ENCODE measurements at places on chromosomes 3 and 15. TPM values are rescaled to one million over a fixed set of nuclear protein-coding genes. Genes with fewer than 3 reads are reported as not detected.
A peak's percentile ranks its signal among the peaks of the same experiment; 100 is the strongest.

DNA sequence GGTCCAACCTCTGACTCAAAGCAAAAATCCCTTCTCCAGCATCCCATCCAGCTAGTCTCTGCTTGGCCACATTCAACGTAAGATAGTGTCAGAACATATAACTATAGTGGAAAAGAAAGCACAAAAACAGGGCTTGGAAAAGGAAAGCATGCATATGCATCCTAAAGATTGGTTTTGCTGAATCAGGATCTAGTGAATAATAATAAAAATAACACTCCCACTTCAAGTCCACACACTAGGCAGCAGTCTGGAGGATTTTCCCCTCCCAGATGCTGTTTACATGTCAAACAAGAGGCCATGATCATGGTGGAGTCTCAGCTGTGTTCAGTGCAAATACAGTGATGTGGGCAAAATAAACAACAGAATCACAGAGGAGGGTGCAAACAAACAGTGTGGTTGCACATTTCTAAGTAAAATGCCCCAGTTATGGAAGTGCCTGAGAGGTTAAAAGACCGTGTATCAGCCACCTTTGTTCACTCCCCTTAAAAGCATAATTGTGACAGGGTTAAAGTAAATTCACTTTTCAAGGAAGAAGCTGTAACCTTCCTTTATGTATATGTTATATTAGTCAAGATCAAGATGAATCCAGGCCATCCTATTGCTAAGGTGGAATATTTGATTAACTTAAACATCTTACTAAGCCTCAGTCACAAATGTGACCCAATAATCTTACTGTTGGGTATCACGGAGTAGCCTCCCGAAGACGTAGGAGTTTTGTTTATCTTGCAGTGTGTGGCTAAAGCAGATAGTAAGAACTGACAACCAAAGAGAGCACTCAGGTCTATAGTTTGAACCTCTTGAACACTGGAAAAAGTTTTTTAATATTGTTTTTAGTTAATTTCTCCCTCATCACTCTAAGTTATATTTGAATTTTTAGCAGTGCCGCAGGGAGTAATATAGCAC is 424.5 kb downstream of the SOX2 start:
- DNase-seq = no peak

DNA sequence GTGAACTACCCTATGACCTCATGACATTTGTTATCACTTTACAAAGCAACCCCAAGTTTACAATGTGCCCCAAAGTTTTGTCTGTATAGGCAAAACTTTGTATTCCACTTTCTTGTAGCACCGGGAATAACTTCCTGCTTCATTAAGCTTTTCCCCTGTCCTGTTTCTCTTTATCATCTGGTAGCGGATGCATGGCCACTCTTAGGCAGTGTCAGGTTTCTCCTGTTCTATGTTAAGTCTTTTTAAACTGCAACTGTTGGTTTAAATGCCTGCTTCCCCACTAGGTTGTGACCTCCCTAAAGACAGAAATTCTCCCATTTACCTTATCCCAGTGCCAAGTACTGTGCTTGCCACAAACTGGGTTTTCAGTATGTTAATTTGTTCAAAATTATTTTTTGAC is 433.6 kb upstream of the DPH6 start:
- DNase-seq = no peak

DNA sequence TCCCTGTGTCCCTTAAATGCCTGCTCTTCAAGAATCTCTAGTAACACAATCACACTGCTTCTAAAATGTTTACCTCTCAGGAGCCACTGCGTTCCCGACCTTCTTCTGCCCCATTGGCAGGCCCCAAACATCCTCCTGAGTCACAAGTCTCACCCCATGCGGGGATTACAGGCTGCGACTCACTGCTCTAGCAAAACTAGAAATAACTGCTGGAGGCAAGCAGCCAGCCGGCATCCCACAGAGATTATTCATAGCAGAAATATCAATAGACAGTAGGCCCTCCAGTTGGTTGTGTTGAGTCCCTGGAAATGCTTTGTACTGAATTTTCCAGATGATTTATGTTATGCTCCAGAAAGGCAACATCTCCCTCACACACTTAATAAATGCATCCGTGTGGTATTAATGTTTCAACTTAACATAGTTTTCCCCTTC is 64.8 kb downstream of the RFTN1 start:
- DNase-seq = no peak

DNA sequence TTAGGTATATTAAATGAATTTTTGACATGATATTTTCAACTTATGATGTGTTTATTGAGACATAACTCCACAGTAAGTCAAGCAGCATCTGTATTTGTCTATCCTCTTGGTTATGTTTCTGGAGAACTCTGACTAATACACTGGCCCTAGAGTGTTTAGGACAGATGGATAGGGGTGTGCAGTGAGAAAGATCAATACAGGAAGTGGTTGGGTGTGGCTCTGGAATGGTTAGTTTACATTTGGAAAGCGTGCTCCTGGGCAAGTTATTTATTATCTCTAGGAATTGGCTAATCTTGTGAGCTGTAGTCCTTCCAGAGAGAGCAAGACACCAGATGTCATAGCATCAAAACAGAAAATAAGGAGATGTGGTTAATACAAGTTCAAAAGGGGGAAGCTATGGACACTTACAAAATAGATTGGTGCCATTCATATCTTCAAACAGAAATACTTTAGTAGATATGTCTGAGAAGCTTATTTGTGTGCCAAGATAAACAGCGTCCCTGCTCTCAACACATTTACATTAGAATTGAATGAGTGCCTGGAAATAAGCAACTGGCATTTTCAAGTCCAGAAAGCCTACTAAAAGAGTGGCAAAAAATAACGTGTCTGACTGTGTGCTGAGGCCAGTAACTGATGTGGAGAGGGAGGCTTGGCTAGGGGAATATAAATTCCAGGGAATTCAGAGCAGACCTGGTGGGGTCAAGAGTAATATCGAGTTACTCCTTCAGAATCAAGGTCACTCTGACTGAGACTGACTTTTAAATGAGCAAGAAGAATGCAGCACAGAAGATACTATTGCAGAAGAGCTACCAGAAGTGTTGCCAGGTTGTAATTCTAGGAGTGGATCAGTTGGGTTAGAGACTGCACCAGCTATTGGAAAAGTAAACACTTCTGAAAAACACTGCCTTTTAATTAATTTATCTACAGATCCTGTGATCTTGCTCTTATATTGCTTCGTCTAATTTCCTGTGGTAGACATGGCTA is 33.4 kb upstream of the PLAAT1 start:
- DNase-seq = no peak

GRCh38 chr3:172155897-172156585 is 116.7 kb downstream of the FNDC3B start:
- no peak for DNase-seq

- peak; percentile 62 for DNase-seq
Measured at GRCh38 chr3:171458071-171458863, 1.9 kb downstream of the TNIK start.

- no peak for DNase-seq
Measured at GRCh38 chr15:83396101-83396500, 51.0 kb upstream of the SH3GL3 start.

The RGMA gene
- total RNA-seq = not detected

The KLHL40 gene
- not detected for total RNA-seq

The NDUFB5 gene
- total RNA-seq = 80.7 TPM

The SEMA6D gene
- total RNA-seq = not detected

The ARGFX gene
- total RNA-seq = not detected
